Activated CD8-positive, alpha-beta T cell treated with anti-CD3 and anti-CD28 coated beads, Interleukin-2, amount 10 ng/mL, durations not matched to agents 7 days and 5 days (primary cell): ENCODE measurements at places on chromosomes 1 and 21. TPM values are rescaled to one million over a fixed set of nuclear protein-coding genes. Genes with fewer than 3 reads are reported as not detected.

The TNFRSF4 gene
- total RNA-seq: 2.9 TPM

The DAB1 gene
- total RNA-seq: 0.18 TPM

The NBPF6 gene
- total RNA-seq: not detected

The HTR1D gene
- total RNA-seq: not detected

The AMIGO1 gene
- total RNA-seq: 1.6 TPM

The STUM gene
- total RNA-seq: not detected

The LEFTY2 gene
- not detected for total RNA-seq

DNA sequence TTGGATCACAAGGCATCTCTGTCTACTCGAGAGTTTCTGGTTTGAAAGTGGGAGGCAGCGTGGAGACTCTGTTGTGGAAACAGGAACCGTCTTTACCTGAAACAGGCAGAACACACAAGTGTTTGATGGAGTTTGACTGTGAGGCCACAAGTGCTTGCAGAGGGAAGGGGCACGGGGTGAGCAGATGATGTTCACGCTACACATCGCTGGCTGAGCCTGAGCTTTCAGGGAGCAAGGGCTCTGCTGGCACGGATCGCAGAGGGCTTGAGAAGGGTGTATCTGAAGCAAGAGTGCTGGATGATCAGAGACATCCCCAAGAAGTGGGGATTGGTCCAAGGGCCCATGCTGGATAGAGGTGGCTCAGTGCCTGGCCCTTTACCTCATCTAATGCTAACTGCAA, 59.3 kb downstream of the IGSF21 start:
- H3K4me1 ChIP-seq: no peaks in the 10 kb centered on the region
- H3K27ac ChIP-seq: no peak overlapping the region
- no peak for DNase-seq
- no peak overlapping the region for H3K4me3 ChIP-seq
- H3K27me3 ChIP-seq: no peaks in the 10 kb centered on the region
- no peaks in the 10 kb centered on the region for H3K36me3 ChIP-seq

DNA sequence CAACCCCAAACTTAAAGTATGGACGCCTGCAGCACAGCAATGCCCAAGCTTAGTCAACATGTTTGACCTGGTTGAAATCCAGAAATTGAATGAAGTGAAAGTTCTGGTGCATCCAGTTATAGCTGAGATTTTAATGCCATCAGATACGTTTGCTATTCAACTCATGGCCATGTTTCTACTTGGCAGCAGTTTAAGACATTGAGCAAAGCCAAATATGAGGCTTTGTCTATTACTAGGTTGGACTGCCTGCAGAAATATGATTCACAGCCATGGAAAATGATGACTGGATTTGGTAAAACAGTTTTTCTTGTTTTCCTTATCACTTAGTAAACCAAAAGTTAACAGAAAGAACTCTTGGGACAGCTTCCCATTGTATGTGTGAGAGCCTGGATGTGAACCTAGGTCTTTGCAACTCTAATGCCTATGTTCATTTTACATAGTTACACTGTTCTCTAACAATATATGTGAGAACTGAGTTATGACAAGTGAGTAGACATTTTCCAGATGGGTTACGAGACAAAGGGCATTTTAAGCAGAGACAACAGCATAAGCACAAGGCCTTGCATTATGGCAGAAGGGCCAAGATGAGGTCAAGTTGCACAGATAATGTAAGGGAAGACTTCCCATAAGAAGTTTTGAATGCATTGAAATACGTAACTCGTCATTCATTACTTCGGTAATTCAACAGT, 32.4 kb upstream of the MYSM1 start:
- no peak overlapping the region for H3K27ac ChIP-seq
- peaks cover 16% of the 10 kb centered on the region for H3K4me1 ChIP-seq
- no peak overlapping the region for H3K4me3 ChIP-seq
- H3K27me3 ChIP-seq: no peaks in the 10 kb centered on the region

DNA sequence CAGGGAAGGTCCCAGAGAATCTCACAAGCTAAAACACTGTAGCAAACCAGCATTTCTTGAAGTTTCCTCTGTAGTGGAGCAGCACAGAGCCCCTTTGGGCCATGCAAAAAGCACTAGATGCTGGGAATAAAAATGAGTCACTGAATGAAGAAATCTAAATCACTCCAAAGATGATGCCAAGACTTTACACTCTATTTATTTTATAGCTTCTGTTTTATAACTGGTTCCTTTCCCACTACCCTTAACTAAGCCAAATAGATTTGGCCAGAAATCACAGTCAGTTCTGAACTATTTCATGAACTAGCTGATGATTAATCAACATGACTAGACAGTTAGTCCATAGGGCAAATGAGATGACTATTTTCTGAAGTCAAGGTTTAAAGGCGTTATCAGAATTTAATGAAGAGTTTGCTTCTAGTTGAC, 89.5 kb downstream of the SCMH1 start:
- DNase-seq: no peak
- H3K4me1 ChIP-seq: no peaks in the 10 kb centered on the region
- H3K36me3 ChIP-seq: peaks cover 12% of the 10 kb centered on the region
- no peak overlapping the region for H3K4me3 ChIP-seq

DNA sequence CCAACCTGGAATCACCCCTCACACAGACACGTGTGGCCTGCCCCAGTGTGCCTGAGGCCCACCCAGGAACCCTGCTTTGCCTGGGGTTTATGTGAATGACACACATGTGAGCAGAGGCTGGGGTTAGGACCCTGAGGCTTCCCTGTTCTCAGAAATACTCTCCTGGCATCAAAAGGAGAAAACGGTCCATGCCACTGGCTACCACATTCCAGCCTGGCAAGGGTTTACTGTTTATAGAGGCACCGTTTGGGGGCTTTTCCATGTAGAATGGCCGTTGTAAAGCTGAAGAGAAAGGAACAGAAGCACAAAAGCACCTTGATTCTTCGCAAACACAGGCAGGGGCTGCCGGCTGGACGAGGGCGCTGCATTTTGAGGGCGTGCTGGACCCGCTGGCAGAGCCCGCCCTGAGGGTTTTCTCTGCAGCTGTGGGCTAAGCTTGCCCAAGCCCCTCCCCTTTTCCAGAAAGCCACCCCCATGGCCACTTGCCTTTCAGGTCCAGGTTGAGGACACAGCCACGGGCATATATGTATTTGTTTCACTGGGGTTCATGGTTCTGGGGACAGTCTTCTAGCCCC, 13.0 kb downstream of the TFF3 start:
- H3K4me1 ChIP-seq: peaks cover 29% of the 10 kb centered on the region
- H3K4me3 ChIP-seq: no peak overlapping the region
- no peak for DNase-seq
- peaks cover 3% of the 10 kb centered on the region for H3K27me3 ChIP-seq
- H3K36me3 ChIP-seq: no peaks in the 10 kb centered on the region
- no peak overlapping the region for H3K27ac ChIP-seq

- H3K4me3 ChIP-seq: peak overlapping the region; percentile 70
- peaks cover 56% of the 10 kb centered on the region for H3K36me3 ChIP-seq
- peak overlapping the region; percentile 84 for H3K27ac ChIP-seq
- peaks cover 75% of the 10 kb centered on the region for H3K4me1 ChIP-seq
- H3K27me3 ChIP-seq: no peaks in the 10 kb centered on the region
Observed at GRCh38 chr1:168467452-168467851, 76.3 kb downstream of the XCL2 start.

- H3K4me1 ChIP-seq: peaks cover 29% of the 10 kb centered on the region
- no peak for DNase-seq
- no peak overlapping the region for H3K4me3 ChIP-seq
- H3K36me3 ChIP-seq: peaks cover 18% of the 10 kb centered on the region
- no peak overlapping the region for H3K27ac ChIP-seq
Observed at GRCh38 chr21:28828981-28829380, 163.7 kb downstream of the LTN1 start.

DNA sequence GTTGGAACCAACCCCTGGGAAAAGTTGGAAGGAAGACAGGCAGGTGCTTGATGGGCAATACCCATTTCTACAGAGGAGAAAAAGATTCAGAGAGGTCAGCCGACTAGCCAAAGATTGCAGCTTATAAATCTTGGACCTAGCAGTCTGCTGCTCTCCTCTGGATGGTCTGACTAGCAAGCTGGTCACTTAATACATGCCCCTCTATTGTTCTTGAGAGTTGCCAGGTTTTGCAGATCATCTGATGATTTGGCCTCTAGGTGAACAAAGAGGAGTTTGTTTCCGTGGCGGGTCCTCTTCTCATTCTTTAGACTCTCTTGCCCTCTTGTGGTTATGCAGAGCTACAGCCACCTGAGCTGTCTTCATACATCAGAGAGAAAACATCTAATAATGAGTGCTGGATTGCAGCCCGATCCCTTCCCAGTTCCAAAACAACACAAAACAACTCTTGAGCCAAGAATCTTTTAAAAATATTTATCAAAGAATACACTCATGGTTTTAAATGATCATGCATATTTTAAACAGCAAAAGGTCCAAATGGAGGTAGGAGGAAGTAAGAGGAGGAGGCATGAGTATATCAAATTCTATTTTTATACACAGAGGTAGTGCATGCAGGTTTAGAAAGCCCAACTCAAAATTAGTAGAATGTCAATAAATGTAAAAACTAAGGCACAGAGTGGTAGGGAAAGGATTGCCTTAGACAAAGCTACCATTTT, 115.7 kb downstream of the SLC30A10 start:
- no peaks in the 10 kb centered on the region for H3K27me3 ChIP-seq
- H3K27ac ChIP-seq: no peak overlapping the region
- peak; percentile 31 for DNase-seq
- no peak overlapping the region for H3K4me3 ChIP-seq
- no peaks in the 10 kb centered on the region for H3K4me1 ChIP-seq
- H3K36me3 ChIP-seq: no peaks in the 10 kb centered on the region

DNA sequence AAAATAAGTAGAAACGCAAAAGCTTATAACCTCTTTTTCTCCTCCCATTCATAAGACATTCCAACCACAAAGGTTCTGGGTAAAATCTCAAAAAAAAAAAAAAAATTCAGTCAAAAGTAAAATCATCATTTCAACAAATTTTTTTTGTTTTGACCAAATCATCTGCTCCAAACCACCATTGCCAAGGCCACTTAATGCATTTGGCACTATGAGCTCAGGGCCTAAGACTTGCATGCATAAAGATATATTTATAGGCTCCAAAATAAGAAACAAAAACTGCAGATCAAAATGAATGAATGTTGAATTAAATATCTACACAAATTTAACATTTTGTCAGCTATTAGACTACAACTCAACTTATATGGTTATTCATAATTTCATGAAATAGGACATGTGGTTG, 331.1 kb upstream of the NFIA start:
- H3K27me3 ChIP-seq: no peaks in the 10 kb centered on the region
- no peak overlapping the region for H3K27ac ChIP-seq
- no peak overlapping the region for H3K4me3 ChIP-seq
- H3K4me1 ChIP-seq: no peaks in the 10 kb centered on the region

GRCh38 chr1:100036718-100037655, 67.2 kb downstream of the SLC35A3 start:
- peak overlapping the region; percentile 97 for H3K4me3 ChIP-seq
- H3K27me3 ChIP-seq: no peaks in the 10 kb centered on the region
- H3K36me3 ChIP-seq: peaks cover 29% of the 10 kb centered on the region
- peaks cover 41% of the 10 kb centered on the region for H3K4me1 ChIP-seq

GRCh38 chr1:234699795-234700665, 90.1 kb upstream of the IRF2BP2 start:
- H3K4me1 ChIP-seq: no peaks in the 10 kb centered on the region
- no peaks in the 10 kb centered on the region for H3K36me3 ChIP-seq

DNA sequence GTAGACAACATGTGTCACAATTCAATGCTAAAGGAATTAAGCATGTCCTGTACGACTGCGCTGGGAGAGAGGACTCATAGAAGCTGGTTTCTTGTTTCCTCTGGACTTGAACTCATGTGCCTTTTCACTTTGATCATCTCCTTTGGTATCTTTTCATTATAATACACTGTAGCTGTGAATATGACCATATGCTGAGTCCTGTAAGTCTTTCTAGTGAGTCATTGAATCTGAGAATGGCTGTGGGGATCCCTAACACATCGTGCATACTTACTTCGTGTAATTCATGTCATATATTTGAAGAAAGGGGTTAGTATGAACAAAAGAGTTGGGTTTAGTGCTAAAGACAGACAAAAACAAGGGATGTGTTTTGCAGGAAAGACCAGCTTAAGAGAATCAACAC, 148.1 kb upstream of the RUNX1 start:
- no peak overlapping the region for H3K27ac ChIP-seq
- no peak for DNase-seq
- no peak overlapping the region for H3K4me3 ChIP-seq
- no peaks in the 10 kb centered on the region for H3K36me3 ChIP-seq
- no peaks in the 10 kb centered on the region for H3K4me1 ChIP-seq

- no peaks in the 10 kb centered on the region for H3K4me1 ChIP-seq
- H3K27ac ChIP-seq: no peak overlapping the region
- H3K4me3 ChIP-seq: no peak overlapping the region
- DNase-seq: no peak
- no peaks in the 10 kb centered on the region for H3K27me3 ChIP-seq
- no peaks in the 10 kb centered on the region for H3K36me3 ChIP-seq
Observed at GRCh38 chr1:27504588-27505419, 14.8 kb upstream of the WASF2 start.

DNA sequence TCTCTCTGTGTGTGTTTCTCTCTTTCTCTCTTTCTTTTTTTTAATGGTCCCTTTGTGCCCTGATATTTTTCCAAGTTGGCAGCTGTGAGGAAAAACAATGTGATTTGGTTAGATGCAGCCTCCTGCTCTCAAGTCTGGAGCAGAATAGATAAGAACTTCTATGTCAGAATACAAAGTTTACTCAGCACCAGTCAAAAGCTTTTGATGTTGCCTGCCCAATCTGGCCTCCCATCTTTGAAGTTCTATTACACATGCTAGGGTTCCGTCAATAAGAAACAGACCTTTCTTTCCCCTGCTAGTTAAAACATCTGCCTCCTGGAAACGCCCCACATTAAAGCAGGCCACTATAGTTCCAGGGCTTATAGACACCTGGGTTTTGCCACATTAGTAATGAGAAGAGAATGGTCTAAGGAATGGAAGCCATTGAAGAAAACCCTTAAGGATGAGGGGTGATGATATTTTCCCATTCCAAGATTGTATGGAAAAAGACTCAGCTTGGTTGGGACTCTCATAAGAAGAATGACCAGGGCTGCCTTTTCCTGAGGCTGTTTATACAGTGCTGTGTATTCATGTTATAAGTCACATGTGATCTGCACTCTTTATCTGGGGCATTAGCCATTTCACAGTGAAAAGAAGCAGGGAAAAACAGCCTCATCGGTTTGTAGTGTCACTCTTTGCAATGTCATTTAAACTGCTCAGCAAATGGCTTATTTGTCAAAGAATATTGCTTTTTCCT, 414.7 kb upstream of the PROX1 start:
- no peak overlapping the region for H3K27ac ChIP-seq
- no peak overlapping the region for H3K4me3 ChIP-seq
- no peaks in the 10 kb centered on the region for H3K4me1 ChIP-seq
- H3K27me3 ChIP-seq: no peaks in the 10 kb centered on the region
- DNase-seq: no peak
- H3K36me3 ChIP-seq: no peaks in the 10 kb centered on the region

DNA sequence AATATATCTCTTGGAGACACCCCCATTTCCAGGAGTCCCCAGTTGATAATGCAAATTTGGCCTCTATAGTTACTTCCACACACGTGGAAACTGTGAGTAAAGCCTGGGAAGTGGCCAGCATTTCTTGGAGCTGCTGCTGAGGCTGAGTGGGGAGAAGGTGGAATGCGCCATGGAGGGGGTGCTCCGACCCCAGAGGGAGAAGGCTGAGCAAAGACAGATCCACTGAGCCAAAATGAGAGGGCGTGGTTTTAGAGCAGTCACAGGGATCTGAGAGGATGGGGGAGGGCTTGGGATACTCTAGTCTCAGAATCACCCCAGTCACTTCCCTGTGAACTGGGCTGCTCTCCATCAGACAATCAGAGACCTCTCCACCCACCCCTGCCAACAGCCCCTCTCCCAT, 38.7 kb downstream of the TRIM62 start:
- peaks cover 7% of the 10 kb centered on the region for H3K36me3 ChIP-seq
- no peak for DNase-seq
- no peak overlapping the region for H3K4me3 ChIP-seq
- H3K4me1 ChIP-seq: peaks cover 22% of the 10 kb centered on the region

GRCh38 chr1:56309065-56309464, 270.3 kb downstream of the PLPP3 start:
- H3K4me3 ChIP-seq: no peak overlapping the region
- no peaks in the 10 kb centered on the region for H3K27me3 ChIP-seq
- H3K27ac ChIP-seq: no peak overlapping the region
- DNase-seq: no peak
- no peaks in the 10 kb centered on the region for H3K4me1 ChIP-seq
